ENCODE measurements at places on chromosomes 5 and 9. TPM values are rescaled to one million over a fixed set of nuclear protein-coding genes. Genes with fewer than 3 reads are reported as not detected.

The OMD gene
- 1.2 TPM for total RNA-seq

The NXNL2 gene
- 1.3 TPM for total RNA-seq

The SLCO4C1 gene
- total RNA-seq: not detected

The AKNA gene
- 13.1 TPM for total RNA-seq

The GPX3 gene
- 56.0 TPM for total RNA-seq

The IRX2 gene
- 0.69 TPM for total RNA-seq
